KBM-7 (cell line): ENCODE measurements at places on chromosomes 4 and X.

DNA sequence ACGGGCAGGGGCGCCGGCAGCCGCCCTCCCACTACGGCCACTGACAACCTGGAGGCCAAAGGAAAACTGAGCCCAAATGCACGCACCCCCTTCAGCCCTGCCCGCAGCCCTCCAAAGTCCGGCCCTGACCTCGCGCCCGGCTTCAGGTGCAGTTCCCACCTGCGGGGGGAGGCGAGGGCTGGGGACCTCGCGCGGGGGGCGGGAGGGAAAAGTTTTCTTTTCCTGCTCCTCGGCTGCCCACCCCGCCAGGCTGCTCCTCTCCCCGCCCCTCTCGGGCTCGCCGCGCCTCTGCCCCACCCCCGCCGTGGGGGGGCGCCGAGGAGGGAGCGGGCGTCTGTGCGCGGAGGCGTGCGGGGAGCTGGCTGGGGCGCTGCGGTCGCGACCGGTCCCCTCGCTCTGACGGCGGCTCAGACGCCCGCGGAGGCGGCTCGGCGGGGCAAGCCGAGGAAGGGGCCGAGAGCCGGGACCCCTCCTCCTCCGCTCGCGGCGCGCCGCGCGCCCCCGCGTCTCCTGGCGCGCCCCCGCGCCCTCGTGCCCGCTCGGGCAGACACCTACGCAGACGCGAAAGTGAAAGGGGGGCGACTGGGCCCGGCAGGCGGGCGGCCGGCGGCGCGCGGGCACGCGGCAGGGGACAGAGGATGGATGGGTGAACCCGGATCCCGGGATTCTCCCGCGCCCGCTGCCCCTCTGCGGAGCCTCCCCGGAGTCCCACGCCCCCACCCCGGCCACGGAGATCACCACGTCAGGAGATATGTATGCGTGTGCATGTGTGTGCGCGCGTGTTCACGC, 3.1 kb upstream of the NR3C2 start:
- peak; percentile 14 for DNase-seq

DNA sequence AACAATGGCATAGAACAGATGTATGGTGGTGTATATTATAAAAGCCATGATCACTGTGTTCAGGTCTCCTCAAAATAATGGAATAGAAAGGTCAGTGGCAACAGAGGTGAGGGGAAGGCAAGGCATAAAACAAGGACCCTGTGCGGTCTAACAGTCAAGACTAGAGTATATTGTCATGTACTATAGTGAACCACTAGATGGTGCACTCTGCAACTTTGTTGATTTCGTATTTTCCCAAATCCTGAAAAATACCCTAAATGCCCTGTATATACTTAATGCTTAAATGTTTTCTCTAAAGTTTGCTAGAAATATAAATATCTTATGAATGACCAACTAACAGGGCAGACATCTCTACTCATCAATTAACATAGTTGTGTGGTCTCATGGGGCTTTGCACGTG, 453.0 kb downstream of the PCDH11X start:
- peak; percentile 23 for DNase-seq

GRCh38 chr4:177568931-177569330, 126.7 kb upstream of the AGA start:
- DNase-seq = no peak

DNA sequence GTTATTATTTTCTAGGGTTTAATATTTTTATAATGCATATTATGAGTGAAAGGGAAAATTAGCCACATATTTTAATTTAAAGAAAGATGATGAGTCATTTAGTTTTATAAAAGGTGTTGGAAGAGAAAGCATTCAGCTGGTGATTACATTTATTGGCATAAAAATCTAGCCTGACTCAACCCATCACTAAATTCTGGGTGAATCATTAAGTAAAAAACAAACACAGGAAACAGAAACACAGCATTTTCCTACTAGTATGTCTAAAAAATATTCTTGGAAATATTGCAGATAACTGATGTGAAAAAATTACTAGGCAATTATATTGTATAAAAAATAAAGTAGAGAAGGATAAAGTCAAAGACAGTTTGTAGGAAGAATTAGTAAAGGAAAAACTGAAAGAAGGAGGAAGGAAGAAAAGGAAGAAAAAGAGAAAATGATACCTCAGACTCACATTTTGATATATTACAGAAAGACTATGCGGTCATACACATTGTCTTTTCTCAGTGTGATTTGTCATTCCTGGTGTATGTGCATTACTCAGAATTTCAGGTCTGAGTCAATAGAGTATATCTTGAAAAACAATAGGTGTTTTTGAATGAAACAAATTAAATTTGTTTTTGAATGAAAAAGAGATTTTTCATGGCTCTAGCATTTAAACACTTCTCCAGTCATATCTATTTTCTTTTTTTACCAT, 48.0 kb upstream of the SPOCK3 start:
- no peak for DNase-seq

GRCh38 chrX:19613645-19614323, 98.5 kb upstream of the MAP3K15 start:
- DNase-seq = no peak

DNA sequence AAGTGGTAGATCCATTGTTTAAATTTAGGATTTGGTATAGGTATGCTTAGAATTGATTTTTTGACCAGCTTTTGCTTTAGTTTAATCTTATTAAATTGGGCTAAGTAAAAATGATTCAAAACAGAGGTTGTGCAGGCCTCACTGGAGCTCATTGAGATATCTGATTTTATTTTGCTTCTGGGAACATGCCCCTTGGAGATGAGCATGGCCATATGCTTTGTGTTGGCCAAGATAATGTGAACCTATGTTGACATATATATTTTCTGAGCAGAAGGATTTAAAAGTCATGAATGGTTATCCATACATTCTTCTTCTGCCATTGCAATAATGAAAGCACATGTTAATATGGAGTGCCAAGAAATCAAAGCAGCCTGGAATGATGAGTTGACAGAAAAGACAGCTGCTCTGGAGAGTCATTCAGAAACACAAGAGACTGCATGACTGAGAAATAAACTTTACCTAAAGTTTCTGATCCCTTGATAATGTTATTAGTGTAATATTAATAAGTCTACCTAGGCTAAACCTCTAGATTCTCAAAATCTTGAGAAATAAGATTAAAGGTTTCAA, 489.7 kb upstream of the GNPDA2 start:
- DNase-seq = no peak

DNA sequence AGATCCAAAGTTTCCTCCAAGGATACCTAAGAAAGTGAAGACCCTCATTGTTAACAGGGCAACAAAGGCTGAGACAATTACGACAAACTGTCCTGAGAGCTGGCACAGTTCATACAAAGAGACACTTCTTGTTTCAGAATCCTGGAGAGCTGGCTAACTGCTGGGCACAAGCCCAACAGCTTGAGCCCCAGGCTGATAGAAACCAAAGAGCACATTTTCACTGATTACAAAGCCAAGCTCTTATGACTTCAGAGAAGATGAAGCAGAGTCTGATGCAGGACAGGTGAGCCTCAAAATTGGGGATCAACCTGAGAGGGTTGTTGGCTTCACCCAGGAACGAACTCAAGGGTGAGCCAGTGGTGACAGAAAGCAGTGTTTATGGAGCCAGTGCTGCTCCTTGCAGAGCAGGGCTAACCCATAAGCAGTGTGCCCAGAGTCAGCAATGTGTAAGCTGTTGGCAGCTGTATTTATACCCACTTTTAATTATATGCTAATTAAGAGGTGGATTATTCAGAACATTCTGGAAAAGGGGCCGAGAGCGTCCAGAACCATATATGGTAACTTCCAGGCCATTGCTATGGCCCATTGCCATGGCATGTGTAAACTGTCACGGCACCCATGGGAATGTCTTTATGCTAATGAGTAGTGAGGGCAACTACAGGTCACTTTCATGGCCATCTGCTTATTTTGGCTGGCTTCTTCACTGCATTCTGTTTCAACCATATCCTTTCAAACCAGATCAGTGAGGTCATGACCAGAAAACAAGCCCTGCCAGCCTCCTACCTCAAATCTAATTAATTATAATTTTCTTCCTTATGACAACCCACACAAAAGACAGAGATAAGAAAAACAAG, 183.7 kb downstream of the EVC2 start:
- no peak for DNase-seq

GRCh38 chr4:88040707-88041106, 33.3 kb downstream of the PKD2 start:
- DNase-seq = no peak

DNA sequence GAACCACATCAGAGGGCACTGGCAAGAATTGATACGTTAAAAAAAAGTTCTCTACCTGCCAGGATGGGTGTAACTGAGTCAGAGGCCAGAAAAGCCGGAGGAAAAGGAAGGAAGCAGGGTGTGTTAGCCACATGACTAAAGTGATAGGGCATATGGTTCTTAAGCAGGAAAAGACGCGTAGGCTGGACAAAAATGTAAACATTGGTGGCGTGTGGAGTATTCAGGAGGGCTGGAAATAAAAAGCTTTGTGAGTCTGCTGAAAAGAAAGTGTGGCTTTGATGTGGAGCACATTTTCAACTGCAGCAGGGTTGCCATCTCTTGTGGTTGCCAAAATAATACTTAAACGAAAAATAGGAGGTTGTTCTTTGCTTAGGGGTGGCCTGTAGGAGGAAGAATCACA, 186.5 kb upstream of the RPL34 start:
- no peak for DNase-seq

DNA sequence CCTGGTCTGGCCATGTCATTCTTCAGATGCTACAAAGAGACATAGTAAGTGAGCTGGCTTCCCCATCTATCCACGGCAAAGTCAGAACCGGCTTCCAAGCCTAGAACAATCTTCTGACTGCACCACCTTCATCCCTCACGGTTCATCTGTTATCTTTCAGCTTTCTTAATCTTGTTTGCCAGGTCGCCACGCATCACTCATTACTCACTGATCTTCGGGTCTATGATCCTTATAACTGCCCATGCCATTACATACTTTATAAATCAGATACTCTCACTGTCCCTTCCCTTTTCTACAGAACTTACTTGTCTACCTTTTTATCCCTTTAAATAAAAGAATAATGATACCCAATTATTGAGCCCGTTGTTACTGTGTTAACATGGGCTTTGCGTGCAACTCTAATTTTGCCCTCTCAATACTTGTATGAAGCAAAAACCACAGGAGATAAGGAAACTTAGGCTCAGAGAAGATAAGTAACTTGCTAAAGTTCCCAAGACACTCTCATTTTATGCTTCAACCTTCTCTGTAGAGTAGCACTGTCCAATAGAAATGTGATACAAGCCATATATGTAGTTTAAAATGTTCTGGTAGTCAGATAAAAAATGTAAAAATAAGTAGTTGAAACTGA, 171.7 kb downstream of the AMELX start:
- DNase-seq = no peak

DNA sequence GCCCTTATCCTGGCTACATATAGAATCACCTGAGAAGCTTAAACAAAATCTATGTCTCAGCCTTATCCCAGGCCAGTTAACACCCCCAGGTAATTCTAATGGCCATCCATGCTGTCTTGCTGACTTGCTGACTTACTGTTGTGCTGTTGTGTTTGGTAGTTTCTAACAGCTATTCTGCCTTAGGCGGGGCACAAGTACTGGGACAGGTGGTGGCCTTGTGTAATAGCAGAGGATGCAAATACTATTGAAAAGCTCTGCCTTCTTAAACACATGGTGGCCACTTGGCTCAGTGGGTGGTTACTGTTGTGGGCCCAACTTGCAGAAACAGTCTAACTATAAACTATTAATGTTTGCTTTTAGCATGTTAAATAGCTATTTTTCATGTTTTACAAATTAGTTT, 56.2 kb downstream of the CDS1 start:
- no peak for DNase-seq

- peak; percentile 55 for DNase-seq
Measured at GRCh38 chr4:38902695-38903094, 35.1 kb downstream of the FAM114A1 start.

DNA sequence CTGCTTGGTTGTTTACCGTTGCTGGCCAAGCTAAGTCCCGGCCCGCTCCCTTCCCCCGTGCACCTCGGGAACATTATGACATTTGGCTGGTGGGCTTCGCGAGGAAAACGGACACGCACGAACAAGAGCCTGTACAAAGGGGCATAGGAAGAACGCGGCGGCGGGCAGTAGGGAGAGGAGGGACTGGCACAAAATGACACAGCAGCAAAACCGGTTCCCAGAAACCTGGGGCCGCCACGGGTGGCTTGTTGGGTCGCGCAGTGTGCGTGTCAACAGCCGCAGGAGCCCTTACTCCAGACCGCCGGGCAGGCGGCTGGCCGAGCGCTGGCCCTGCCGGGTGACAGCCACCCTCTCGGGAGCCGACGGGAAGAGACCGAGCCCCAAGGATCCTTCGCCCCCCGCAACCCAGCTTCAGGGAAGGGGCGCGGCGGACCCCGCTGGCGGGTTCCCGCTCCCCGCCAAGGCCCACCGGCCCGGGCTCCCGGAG, 1.6 kb upstream of the LIN54 start:
- peak; percentile 53 for DNase-seq
